ENCODE measurements at places on chromosomes 2 and 18. TPM values are rescaled to one million over a fixed set of nuclear protein-coding genes. Genes with fewer than 3 reads are reported as not detected.

CRYGD gene
- total RNA-seq = not detected

TRABD2A gene
- total RNA-seq = 17.5 TPM

HES6 gene
- total RNA-seq = 2.9 TPM

GALR1 gene
- total RNA-seq = not detected

DYSF gene
- total RNA-seq = 0.15 TPM

CFAP221 gene
- total RNA-seq = not detected

ARL4C gene
- total RNA-seq = 74.6 TPM

ZBTB7C gene
- not detected for total RNA-seq

SERPINB7 gene
- total RNA-seq = 0.87 TPM

SLC11A1 gene
- total RNA-seq = 0.33 TPM

BCL2L11 gene
- total RNA-seq = 3.2 TPM

NR4A2 gene
- total RNA-seq = 0.33 TPM

SERTAD2 gene
- 12.9 TPM for total RNA-seq

MAPK4 gene
- total RNA-seq = not detected

FOXI3 gene
- total RNA-seq = not detected

WNT10A gene
- total RNA-seq = not detected

DNAJB2 gene
- 136 TPM for total RNA-seq

PLB1 gene
- total RNA-seq = 2.0 TPM

TMEM150A gene
- 16.4 TPM for total RNA-seq

ZC3H6 gene
- total RNA-seq = 5.8 TPM

LRP2 gene
- total RNA-seq = not detected

CYRIA gene
- total RNA-seq = 4.3 TPM

SCN2A gene
- 7.8 TPM for total RNA-seq

ALPG gene
- not detected for total RNA-seq

ALLC gene
- not detected for total RNA-seq

SUCLG1 gene
- total RNA-seq = 68.1 TPM

CTNNA2 gene
- under 0.01 TPM for total RNA-seq

DCDC2C gene
- not detected for total RNA-seq

TUBA3D gene
- total RNA-seq = not detected

CDKL4 gene
- 1.3 TPM for total RNA-seq

GPR155 gene
- total RNA-seq = 7.1 TPM

ANKRD30BL gene
- total RNA-seq = not detected

CAPG gene
- 347 TPM for total RNA-seq

FAM237A gene
- not detected for total RNA-seq

TRAPPC12 gene
- 97.3 TPM for total RNA-seq

EFR3B gene
- total RNA-seq = 0.83 TPM

SERPINB11 gene
- total RNA-seq = not detected

MATN3 gene
- 1.9 TPM for total RNA-seq

TSGA10 gene
- total RNA-seq = 7.6 TPM

C2orf78 gene
- total RNA-seq = not detected

CABYR gene
- 7.7 TPM for total RNA-seq

DNAJC5G gene
- not detected for total RNA-seq

CHN1 gene
- 59.2 TPM for total RNA-seq

AGFG1 gene
- total RNA-seq = 70.0 TPM

Data from smooth muscle cell of trachea (primary cell).